Naive thymus-derived CD4-positive, alpha-beta T cell (primary cell): ENCODE measurements at places on chromosomes 2 and 18. TPM values are rescaled to one million over a fixed set of nuclear protein-coding genes. Genes with fewer than 3 reads are reported as not detected.

The HOXD3 gene
- total RNA-seq = not detected

The DYNAP gene
- total RNA-seq = not detected

DNA sequence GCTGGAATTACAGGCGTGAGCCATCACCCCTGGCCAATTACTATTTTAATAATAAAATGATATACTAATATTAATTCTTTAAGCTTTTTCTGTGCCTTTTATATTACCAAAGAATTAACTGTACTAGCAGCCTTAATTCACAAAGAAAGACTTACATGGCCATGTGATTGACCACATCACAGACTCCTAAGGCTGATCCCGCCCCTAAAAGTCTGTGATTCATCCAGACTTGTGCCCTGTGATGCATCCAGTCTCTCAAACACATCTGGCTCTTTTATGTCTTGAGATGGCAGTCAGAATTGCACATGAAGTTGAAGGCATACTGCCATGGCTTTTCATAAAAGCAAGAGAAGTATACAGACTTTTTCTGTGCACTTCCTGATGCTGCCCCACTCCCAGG lies 91.7 kb downstream of the DTNA start:
- no peaks in the 10 kb centered on the region for H3K4me1 ChIP-seq
- H3K4me3 ChIP-seq = no peak overlapping the region
- H3K36me3 ChIP-seq = no peaks in the 10 kb centered on the region
- no peak overlapping the region for H3K27ac ChIP-seq
- DNase-seq = no peak

GRCh38 chr18:3836483-3837335 lies 386.7 kb downstream of the TGIF1 start:
- H3K4me1 ChIP-seq = no peaks in the 10 kb centered on the region
- DNase-seq = no peak
- H3K27me3 ChIP-seq = no peaks in the 10 kb centered on the region
- H3K27ac ChIP-seq = no peak overlapping the region

The RFX8 gene
- not detected for total RNA-seq

DNA sequence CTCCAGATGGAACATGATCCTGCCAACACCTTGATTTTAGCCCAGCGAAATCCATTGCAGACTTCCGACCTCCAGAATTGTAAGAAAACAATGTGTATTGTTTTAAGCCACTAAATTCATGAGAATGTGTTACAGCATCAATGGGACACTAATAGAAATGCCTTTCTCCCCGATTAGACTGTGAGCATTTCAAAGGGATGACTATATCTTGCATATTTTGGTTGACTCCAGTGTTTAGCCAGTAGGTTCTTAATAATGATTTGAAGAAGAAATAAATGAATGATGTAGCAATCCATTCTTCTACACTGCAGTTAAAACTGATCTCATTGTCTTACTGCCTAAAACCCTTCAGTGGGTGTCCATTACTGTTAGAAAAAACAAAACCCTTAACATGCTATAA lies 67.4 kb upstream of the ACVR1C start:
- H3K36me3 ChIP-seq = no peaks in the 10 kb centered on the region
- no peaks in the 10 kb centered on the region for H3K27me3 ChIP-seq
- DNase-seq = no peak
- no peak overlapping the region for H3K27ac ChIP-seq
- H3K4me1 ChIP-seq = no peaks in the 10 kb centered on the region
- H3K4me3 ChIP-seq = no peak overlapping the region
